A549 treated with dexamethasone at 1 μM for 4 hours (cell line): ENCODE measurements at places on chromosomes 5 and 9. TPM values are rescaled to one million over a fixed set of nuclear protein-coding genes. Genes with fewer than 3 reads are reported as not detected.

The F2RL2 gene
- total RNA-seq: 3.3 to 4.7 TPM (median 4.2 TPM) in 5 replicates

The SH3TC2 gene
- 0.38 to 0.73 TPM (median 0.48 TPM) in 5 replicates for total RNA-seq

The ARRDC1 gene
- total RNA-seq: 39.9 to 76.5 TPM (median 67.1 TPM) in 5 replicates

The PCDHGA4 gene
- 0.08 to 0.21 TPM (median 0.14 TPM) in 5 replicates for total RNA-seq

The BOD1 gene
- 62.3 to 74.6 TPM (median 71.7 TPM) in 5 replicates for total RNA-seq

The LCN1 gene
- 0.14 to 0.30 TPM (median 0.21 TPM) in 4 of 5 replicates, not detected in the other for total RNA-seq

The NIM1K gene
- total RNA-seq: 0.09 to 0.27 TPM (median 0.26 TPM) in 5 replicates

The PTPRD gene
- total RNA-seq: 0.12 to 0.59 TPM (median 0.21 TPM) in 5 replicates

The CTXN3 gene
- not detected in 5 replicates for total RNA-seq

The TMOD1 gene
- 1.6 to 2.0 TPM (median 1.7 TPM) in 5 replicates for total RNA-seq

The LEAP2 gene
- total RNA-seq: 0.48 to 0.98 TPM (median 0.75 TPM) in 5 replicates

The NUTM2F gene
- not detected in 5 replicates for total RNA-seq

The TAF11L5 gene
- total RNA-seq: not detected in 5 replicates

The IQGAP2 gene
- total RNA-seq: 1.9 to 3.1 TPM (median 2.5 TPM) in 5 replicates

The TBC1D9B gene
- total RNA-seq: 48.7 to 76.3 TPM (median 66.5 TPM) in 5 replicates

The ABITRAM gene
- total RNA-seq: 21.7 to 23.7 TPM (median 21.9 TPM) in 5 replicates

The IFNA13 gene
- total RNA-seq: not detected in 5 replicates

The ALDH1A1 gene
- 4,648 to 5,790 TPM (median 5,648 TPM) in 5 replicates for total RNA-seq

The SEMA4D gene
- total RNA-seq: 4.4 to 5.8 TPM (median 5.4 TPM) in 5 replicates

The AK3 gene
- 48.4 to 56.7 TPM (median 55.0 TPM) in 5 replicates for total RNA-seq

The PCDHB11 gene
- 0.07 to 0.08 TPM (median 0.07 TPM) in 4 of 5 replicates, not detected in the other for total RNA-seq

The PCDHGA7 gene
- 0.73 to 1.1 TPM (median 0.95 TPM) in 5 replicates for total RNA-seq

The FSTL4 gene
- total RNA-seq: 4.2 to 6.0 TPM (median 4.9 TPM) in 5 replicates

The SLIT3 gene
- 12.9 to 21.8 TPM (median 18.6 TPM) in 5 replicates for total RNA-seq

The GNG10 gene
- 43.3 to 59.7 TPM (median 52.6 TPM) in 5 replicates for total RNA-seq

The TRIM36 gene
- total RNA-seq: 2.0 to 2.5 TPM (median 2.1 TPM) in 5 replicates

The PDE8B gene
- total RNA-seq: 1.8 to 3.0 TPM (median 2.0 TPM) in 5 replicates

The PCDH12 gene
- total RNA-seq: 0.01 to 0.06 TPM (median 0.02 TPM) in 3 of 5 replicates, not detected in the others

The CEL gene
- total RNA-seq: 0.30 to 0.85 TPM (median 0.69 TPM) in 5 replicates

The SPINK1 gene
- 0.54 to 1.4 TPM (median 0.82 TPM) in 5 replicates for total RNA-seq

The SLC36A3 gene
- not detected in 5 replicates for total RNA-seq

The PCDHA4 gene
- 1.4 to 2.3 TPM (median 1.8 TPM) in 5 replicates for total RNA-seq

The SLC46A2 gene
- total RNA-seq: not detected in 5 replicates

The PDZD2 gene
- 0.36 to 0.65 TPM (median 0.60 TPM) in 5 replicates for total RNA-seq

The GHR gene
- total RNA-seq: 0.04 to 0.07 TPM (median 0.06 TPM) in 5 replicates
